ENCODE measurements at places on chromosomes 16 and 17.
A peak's percentile ranks its signal among the peaks of the same experiment; 100 is the strongest.

GRCh38 chr16:57388359-57389086, 16.0 kb upstream of the CCL17 start:
- DNase-seq: no peak

- no peak for DNase-seq
These were observed 9.4 kb downstream of the CMC2 start for GRCh38 chr16:80997139-80997798.

DNA sequence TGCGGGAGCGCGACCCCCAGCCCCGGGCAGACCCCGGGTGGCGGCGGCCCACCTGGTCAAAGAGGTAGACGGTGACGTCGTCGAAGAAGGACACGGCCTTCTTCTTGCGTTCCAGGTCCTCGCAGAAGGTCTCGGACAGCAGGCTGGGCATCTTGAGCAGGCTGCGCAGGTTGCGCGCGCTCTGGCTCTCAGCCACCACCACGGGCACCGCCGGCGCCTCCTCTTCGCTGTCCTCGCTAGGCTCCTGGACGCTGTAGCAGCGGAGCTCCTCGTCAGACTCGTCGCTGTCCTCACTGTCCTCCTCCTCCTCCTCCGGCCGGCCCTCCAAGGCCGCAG, 45.2 kb upstream of the PVALEF start:
- DNase-seq: no peak

DNA sequence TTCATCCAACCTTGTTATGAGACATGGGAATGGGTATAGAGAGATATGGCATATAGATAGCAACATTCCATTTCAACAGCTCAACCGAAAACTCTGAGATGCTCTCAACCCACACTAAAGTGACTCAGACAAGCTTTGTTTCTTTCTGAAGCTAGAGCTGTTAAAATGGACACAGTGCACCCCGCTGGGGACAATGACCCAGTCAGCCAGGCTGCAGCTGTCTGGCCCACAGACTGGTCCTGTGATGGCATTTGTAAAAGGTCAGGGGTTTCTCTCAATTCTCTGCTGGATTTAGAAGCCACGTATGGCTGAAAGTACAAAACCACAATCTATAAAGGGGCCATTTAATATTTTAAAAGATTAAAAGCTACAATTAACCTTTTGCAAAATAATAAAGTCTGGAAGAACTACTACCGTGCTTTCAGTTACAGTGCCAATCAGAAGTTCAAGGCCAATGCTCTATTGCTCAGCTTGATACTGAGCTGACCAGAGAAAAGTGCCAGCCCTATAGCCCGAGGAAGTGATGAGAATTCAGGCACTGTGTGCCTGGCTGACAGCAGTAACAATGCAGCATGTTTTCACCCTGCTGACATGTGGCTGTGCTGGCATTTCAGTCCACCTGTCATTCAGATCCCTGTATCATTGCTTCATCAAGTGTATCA, 60.2 kb downstream of the TEX2 start:
- no peak for DNase-seq

DNA sequence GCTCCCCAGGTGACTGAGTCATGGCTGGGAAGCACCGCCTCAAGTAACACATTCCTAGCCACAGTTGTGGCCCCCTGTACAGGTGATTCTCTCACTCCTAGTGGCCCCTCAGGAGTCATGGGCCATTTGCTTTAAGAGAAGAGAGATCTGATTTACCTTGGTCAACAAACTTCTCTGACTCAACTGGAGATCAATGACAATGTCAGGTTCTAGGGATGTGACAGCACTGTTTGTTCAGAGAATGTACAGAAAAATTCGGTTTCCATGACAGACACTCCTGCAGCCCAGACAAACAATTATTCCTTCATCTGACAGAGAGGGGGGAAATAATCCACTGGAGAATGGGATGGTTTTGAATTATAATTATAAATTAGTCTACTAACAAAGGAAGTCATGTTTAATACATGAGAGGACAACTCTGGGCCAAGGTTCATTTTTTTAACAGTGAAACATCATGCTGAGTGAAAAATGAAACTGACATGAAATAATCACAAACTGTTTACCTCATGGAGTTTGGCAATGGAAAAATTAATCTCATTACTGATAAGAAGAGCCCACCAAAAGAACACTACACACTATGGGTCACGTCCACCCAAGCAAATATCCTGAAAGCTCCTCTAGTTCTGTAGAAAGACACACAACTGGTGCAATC, 9.7 kb downstream of the ERN1 start:
- DNase-seq: no peak

GRCh38 chr16:88681084-88681680, 5.1 kb downstream of the SNAI3 start:
- no peak for DNase-seq

- DNase-seq: no peak
These were observed 31.6 kb downstream of the SOX9 start for GRCh38 chr17:72152387-72152929.

DNA sequence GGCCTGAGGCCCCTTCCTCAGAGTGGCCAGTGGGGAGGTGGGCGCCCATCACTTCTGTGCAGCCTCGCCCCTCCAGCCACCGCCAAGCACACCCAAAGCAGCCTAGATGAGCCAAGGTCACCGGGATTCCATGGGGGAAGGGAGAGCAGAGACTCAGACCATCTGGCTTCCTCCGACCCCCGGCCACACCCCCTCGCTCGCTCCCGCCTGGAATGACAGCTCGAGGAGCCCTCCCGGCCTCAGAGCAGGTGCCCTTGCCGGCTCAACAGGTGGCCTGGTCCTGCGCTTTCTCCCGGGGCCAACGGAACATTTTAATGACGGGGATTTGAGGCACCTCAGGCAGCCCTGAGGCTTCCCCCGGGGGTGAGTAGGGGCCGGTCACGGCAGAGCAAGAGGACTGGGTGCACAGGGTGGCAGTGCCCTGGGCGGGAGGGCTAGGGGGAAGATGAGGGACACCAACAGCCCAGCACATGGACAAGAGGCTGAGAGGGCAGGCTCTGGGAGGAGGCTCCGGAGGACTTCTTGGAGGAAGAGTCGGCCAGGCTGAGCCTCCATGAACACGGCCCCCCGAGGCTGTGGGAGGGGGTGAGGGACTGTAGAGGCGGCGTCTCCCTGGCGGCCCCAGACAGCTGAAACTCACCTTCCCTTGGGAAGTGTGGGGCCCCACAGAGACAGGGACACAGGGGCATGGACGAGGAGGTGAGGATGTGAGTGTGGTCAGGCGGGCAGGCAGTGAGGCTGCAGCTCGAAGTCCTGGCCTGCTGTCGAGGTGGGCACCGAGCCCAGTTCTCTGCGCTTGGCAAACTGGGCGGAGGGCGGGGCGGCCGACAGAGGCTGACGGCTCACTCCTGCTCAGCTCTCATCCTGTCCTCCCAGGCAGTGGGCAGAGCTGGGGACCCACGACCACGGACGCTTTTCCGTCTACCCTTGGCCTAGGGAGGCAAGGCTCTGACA, 12.5 kb upstream of the C1QTNF8 start:
- peak; percentile 67 for DNase-seq

DNA sequence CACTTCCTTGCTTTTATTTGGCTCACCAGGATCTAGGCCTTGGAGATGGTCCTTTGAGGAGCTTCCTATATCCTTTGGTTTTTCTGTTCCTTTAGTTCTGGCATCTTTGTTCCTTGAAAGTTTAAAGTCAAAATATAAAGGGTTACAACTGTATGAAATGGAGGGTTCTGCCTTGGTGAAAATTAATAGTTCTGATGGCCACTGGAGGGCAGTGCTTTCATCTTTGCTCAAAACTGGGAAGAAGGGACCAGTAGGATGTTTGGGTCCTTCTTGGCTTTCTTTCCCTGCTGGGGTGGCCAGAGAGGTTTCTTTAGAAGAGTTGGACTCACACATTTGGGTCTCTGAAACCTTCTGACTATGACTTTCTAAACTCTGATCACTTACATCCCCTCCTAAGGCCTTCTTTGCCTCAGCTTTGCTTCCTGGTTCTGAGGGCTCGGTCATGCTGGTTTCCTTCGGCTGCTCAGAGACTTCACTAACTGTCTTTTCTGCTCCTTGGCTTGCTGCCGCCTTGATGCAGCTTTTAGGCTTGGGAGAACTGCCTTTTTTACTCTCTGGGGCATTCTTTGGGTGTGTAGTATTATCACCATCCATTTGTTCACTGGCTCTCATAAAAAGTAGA, 10.9 kb upstream of the ITGA2B start:
- DNase-seq: peak; percentile 13

- no peak for DNase-seq
These were observed 21.1 kb upstream of the TMC5 start for GRCh38 chr16:19396555-19397011.

GRCh38 chr16:86498671-86499439, 11.5 kb upstream of the FOXF1 start:
- DNase-seq: no peak

GRCh38 chr17:31422443-31422842, 31.0 kb downstream of the RAB11FIP4 start:
- no peak for DNase-seq

DNA sequence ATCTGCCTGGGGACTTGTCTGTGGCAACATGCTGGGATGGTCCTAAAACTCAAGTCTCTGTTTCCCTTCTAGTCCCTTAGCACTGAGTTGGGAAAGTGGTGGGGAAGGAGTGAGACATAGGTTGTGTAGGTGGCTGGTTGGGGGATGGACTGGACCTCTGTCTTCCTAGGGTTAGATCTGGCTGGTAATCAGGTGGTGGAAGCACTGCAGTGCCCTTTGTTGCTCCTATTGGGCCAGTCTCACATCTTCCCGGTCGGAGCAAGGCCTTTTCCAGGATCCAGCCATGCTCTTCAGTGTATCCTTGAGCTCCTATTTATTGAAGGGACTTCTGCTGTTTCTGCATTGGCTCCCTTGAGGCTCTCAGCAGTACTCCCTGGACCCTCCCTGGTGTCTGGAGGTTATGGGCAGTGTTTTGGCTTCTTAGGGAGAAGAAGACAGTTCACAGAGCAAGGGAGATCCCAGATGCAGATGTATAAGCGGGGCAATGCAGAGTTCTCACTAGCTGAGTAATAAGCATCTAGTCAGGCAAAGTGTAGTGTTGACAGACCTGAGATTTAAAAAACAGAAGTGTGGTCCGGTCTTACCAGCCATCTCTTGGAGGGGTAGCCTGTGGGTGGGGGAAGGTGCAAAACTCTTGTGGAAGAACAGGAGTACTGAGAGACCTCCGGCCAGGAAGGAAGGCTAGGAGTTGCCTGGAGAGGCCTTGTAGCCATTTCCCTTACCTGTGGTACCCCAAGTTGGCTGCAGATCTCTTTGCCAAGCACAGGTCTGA, 1.3 kb upstream of the NUTF2 start:
- DNase-seq: no peak

GRCh38 chr17:35716173-35716572, 15.3 kb upstream of the RASL10B start:
- DNase-seq: no peak

GRCh38 chr17:43822570-43823190, 10.3 kb downstream of the MPP3 start:
- no peak for DNase-seq

- no peak for DNase-seq
These were observed 14.6 kb upstream of the DUS1L start for GRCh38 chr17:82080048-82080788.

- DNase-seq: no peak
These were observed 15.2 kb downstream of the LITAF start for GRCh38 chr16:11571549-11571948.

- DNase-seq: no peak
These were observed 111.7 kb downstream of the SPECC1 start for GRCh38 chr17:20120836-20121235.

- DNase-seq: no peak
These were observed 86.5 kb downstream of the RPA1 start for GRCh38 chr17:1916316-1916715.

GRCh38 chr17:55625521-55625920, 97.1 kb downstream of the TMEM100 start:
- no peak for DNase-seq

DNA sequence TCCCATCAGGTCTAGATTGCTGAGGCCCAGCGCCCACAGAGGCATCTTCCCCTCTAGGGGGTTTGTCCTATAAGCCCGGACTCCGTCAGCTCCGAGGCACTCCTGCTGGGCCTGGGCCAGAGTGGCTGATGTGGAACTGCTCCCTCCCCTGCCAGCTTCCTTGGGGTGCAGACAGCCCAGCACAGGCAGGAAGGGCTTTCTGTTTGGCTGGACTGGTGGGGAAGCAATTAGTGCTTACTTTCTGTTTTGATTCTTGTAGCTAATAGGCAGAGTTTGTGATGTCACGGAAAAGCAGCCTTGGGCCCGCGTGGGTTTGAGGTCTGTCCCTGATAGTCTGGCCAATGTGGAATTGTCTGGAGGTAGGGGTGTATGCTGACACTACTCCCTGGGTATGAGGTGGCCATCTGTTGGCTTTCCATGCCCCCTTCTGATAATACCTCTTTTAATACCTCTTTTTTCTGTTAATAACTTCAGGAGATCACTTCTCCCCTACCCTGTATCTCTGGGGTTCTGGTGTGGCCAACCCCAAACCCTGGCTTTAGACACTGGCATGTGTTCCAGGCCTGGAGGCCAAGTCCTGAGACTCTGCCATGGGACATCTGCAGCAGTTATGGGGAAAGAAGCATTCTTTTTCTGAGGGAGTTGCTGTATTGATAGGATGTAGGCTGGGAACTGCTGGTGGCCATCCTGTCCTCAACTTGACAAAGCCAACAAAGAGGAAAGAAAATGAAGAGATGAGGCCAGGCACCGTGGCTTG, 190.9 kb downstream of the RAB11FIP4 start:
- no peak for DNase-seq

- no peak for DNase-seq
These were observed 506.2 kb downstream of the WWOX start for GRCh38 chr16:78605548-78606101.

- DNase-seq: no peak
These were observed 9.6 kb downstream of the SDK2 start for GRCh38 chr17:73634629-73635028.

DNA sequence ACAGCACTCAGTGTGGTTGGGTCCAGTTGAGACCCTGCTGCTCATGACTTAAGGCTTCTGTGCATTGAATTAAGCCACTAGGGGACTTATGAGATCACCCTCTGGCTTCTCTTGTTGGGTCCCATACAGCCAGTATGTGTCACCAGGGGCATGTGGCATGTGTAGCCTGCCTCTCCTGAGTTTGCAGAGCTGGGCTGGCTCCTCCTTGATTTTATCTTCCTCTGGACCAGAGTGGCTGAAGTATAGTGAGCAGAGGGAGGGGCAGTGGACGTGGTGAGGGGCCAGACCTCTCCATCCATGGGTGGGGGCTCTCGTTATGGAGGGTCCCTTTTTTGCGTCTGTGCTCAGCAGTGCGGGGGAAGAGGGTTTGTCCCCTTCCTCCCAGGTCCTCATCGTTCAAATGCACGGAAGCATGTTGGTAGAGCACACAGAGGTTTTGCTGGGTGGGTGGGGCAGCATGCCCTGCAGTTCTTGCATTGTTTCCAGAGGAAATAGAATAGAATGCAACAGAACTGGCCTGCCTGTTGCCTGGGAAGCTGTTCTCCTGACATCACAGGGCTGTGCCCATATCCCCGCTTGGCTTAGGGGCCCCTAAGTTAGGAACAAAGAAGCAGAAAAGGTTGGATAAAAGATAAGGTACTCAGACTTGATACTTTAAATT, 77.4 kb downstream of the SPECC1 start:
- DNase-seq: no peak

DNA sequence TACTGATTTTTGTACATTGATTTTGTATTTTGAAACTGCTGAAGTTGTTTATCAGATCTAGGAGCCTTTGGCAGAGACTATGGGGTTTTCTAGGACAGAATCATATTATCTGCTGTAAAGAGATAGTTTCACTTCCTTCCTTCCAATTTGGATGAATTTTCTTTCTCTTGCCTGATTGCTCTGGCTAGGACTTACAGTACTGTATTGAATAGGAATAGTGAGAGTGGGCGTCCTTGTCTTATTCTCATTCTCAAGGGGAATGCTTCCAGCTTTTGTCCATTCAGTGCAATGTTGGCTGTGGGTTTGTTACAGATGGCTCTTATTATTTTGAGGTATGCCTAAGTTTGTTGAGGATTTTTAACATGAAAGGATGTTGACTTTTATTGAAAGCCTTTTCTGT, 290.1 kb downstream of the MAP2K4 start:
- no peak for DNase-seq

Measured in SHP77 (cell line).